ENCODE measurements at places on chromosomes 1 and 21.
A peak's percentile ranks its signal among the peaks of the same experiment; 100 is the strongest.

GRCh38 chr1:163970699-163971098, 588.3 kb upstream of the PBX1 start:
- no peak for DNase-seq

DNA sequence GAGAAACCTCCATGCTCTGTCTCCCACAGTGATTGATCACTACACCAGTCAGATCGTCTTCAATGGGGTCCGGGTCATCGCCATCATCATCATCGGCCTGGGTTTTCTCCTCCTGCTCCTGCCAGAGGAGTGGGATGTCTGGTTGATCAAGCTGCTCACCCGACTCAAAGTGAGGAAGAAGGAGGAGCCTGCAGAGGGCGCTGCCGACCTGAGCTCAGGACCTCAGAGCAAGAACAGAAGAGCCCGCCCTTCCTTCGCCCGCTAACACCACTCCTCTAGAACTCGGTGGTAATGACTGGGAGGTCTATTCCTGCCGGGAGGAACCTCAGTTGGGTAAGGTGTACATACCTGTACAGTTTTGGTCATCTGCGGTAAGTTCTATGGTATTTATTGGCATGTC, 50.3 kb upstream of the COA6 start:
- DNase-seq: no peak

- DNase-seq: peak; percentile 90
Measured at GRCh38 chr1:1200876-1201810, 5.2 kb downstream of the TNFRSF18 start.

DNA sequence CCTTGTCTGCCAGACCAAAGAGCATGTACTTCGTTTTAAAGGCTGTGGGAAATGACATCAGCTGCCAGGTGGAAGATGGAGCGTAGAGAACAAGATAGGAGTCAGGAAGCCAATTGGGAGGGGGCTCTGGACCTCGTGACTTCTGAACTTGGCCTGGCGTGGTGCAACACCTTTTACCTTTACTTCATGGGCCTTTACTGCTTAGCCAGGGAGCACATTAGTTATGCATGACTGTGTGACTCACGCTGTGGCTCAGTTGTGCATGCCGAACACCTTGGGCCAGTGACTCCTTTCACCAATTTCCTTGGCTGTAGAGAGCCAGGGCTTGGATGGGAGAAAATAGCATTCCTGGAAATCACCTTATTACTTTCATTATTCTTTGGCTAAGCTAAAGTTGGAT, 7.2 kb downstream of the XCL1 start:
- DNase-seq: no peak

DNA sequence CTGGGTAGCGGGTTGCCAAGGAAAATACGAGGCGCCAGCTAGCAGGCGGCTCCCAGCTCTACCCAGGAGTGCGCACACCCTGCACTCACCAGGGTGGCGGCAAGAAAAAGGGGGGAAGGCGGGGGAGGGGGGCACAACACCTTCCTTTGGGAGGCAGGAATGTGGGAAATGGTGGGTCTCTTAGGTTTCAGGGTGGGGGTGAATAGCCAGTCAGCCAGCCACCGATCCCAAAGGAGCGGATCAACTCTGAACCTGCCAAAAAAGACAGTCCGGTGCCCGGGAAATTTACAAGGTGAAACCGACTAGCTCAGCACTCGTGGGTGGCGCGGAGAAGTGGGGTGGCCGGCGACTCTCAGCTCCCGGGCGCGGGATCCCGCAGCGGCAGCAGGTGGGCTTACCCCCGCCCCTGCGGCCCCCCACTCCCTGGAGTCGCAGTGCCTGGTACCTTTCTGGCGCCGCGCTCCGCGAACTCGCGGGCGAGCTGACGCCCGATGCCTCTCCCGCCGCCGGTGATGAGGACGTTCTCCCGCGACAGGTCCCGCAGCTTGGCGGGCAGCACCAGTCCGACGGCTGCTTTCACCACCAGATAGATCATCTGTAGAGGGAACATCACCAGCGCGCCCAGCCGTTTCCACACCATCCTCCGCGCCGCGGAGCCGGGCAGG, 1.2 kb downstream of the DHRS3 start:
- DNase-seq: no peak

DNA sequence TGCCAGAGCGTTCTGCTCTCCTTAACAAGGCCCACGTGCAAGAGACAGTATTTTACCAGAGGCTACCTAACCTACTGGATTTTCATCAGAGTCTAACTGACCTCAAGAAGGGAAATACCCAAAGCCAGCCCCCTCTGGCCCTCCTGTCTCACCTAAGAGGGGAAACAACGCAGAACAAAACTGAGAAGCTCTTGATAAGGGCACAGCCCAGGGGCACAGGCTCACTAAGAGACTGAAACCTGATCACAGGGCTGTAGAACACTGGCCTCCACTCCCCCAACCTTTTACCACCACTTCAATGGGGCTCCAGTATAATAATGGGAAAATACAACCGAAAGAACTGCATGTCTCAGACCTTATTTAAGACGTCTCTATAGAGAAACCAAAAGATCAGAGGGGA, 449.5 kb upstream of the CAMK1G start:
- no peak for DNase-seq

DNA sequence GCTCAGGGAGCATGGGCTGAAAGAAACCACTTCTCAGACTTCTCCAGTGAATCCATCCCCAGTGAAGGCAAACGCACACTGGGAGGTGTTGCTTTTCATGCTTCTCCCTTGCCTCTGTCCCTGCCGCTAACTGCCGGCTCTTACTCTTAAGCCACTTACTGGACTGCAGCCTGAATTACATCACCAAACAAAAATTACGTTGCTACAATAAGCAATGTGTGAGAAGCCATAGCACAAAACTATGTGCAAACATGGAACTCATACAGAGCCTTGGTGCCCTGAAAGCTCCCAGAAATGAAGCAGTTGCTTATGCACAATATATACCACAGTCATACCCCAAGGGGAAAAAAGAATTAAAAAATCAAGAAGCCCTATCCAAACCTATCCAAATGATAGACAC, 375.2 kb downstream of the KCNH1 start:
- DNase-seq: no peak

DNA sequence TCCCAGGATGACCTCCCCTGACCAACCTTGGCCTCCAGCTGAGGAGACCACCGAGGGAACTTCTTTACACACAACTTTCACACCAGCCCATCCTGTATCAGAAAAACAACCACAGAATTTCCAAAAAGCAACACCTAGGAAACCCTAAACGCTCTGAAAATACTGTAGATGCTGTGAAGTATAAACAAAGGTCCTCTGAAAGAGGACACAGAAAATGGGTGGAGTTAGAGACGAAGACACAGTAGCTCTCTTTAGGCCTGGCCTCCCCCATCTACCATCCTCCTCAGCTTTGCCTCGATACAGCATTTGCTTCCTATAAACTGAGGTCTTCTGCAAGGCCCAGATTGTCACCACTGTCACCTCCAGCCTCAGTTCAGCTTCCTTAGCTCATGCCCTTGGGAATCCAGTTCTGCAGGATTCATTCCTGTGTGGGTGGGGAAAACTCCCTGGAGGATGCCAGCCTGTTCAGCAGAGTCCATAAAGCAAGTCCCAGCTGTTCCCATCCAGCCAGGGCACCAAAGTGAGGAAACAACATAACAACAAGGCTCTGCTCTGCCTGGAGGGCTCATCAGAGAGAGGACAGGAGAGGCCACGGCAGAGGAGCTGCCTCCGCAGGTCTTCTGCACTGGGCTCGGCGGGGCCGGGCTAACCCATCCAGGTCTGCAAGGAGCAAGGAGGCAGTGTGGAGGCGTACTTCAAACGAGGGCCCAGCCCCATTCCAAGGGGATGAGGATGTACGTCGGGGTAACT, 15.0 kb downstream of the PIK3C2B start:
- no peak for DNase-seq

DNA sequence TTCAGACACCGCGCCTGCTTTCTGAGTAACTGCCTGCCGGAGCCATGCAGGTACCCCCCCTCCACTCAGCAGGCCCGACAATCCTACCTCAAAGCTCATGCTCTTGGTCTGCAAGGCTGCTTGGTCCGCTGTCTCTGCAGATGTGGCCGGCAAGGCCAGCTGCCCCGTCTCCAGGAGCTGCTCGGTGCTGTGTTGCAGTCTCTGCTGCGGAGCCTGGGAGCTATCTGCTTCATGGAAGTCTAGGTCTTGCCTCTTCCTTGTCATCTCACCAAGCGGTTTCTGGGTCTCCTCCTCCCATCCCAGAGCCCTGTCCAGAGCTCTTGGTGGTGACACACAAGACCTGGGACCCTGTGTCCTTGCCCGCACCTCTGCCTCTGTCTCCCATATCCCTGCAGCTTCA, 24.0 kb upstream of the GNPAT start:
- DNase-seq: no peak

DNA sequence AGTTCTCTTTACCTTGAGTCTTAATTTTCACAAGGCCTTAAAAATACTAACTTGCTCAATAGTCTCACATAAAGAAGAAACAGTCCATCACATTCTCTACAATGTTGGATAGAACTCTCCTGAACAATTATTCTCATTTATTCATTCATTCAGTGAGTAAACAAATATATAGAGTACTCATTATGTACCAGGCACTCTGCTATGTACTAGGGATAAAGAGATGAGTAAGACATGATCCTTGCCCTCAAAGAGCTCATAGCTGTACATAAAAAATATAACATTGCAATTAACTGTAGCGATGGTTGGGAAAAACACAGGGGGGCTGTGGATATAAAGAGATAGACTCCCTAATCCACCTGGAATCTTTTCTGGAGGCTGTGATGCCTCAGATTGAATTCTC, 586.9 kb upstream of the BEND5 start:
- no peak for DNase-seq

DNA sequence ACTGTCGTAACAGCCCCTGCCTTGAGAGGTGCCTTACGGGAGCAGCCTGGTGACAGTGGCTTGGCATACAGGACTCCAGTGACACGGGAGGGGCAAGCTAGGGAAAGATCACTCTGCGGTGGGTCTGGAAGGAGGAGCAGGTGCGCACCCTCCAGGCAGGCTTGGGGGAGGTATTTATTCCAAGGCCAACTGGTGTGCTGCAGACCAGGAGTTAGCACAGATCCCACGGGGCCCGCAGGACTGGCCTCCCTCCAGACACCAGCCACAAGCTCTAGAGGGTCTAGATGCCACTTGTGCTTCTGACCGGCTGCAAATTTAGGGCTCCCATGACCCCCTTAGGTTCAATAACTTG, 22.1 kb downstream of the PSEN2 start:
- DNase-seq: no peak

DNA sequence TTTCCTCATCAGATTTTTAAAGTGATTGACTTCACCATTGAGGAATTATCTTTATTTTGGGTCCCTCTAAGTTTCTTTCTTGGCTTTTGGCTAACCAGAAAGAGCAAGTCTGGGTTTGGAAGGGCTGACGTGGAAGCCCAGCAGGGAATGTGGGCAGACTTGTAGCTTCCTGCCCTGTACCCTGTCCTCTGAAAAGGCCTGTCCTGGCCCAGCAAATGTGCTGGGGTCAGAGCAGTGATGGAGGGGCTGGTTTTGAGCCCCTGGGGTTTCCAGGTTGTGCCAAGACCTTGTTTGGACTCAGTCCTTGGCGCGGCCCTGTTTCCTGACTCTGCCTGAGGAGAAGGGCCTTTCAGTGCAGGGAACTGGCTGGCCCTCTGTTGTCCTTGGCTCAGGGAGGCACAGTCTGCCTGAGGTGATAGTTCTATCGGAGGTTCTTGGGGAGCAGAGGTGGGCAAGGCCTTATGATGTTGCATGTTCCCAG, 72.1 kb downstream of the UCK2 start:
- DNase-seq: no peak

- no peak for DNase-seq
Measured at GRCh38 chr1:200380589-200381021, 29.2 kb downstream of the ZNF281 start.

GRCh38 chr1:164565357-164565756, 6.4 kb downstream of the PBX1 start:
- DNase-seq: no peak

- DNase-seq: no peak
Measured at GRCh38 chr1:177950506-177950905, 19.4 kb downstream of the SEC16B start.

GRCh38 chr1:224592636-224593582, 23.2 kb upstream of the CNIH3 start:
- no peak for DNase-seq

- no peak for DNase-seq
Measured at GRCh38 chr1:51336004-51336403, 5.6 kb upstream of the TTC39A start.

Measured in activated T-helper 1 cell treated with anti-CD3 and anti-CD28 coated beads, Interleukin-2, amount 50 U/mL, for 16 hours (primary cell).